Naive thymus-derived CD8-positive, alpha-beta T cell (primary cell): ENCODE measurements at places on chromosomes 2 and 18.

GRCh38 chr2:86028766-86029381 is 76.8 kb downstream of the POLR1A start:
- no peak for DNase-seq

DNA sequence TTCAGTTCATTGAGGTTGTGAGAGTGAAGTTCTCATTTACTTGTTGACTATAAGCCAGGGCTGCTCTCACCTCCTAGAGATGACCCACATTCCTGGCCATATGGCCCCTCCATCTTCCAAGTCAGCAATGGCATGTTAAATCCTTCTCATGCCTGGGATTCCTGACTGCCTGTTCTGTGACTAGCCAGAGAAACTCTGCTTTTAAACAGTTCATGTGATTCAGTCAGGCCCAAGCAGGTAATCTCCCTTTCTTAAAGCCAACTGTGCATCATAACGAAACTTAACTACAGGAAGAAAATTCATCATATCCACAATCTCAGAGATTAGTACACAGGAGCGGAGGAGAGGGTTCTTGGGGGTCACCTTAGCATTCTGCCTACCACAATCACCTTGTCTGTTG is 11.5 kb downstream of the DPP4 start:
- DNase-seq = no peak

DNA sequence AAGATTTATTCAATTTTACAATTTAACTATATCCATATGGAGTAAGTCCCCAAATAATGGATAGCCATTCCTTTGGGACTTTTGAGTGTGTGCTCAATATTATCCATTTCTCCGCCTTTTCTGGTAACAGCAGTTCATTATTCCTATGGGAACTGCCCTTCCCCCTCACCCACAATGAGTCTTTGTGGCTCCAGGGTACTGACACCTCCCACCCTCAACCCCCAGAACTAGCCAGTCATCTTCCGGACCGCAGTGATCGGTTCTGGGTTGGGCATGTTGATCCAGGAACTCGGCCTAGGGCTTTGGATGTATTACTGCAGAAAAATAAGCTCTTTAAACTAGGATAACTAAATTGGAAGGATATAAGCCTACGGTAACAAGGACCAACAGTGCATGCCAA is 45.4 kb upstream of the CCDC150 start:
- DNase-seq = no peak

- DNase-seq = no peak
These were observed 1.6 kb downstream of the TNP1 start for GRCh38 chr2:216858312-216858711.

- DNase-seq = no peak
These were observed 694.1 kb downstream of the PLCL1 start for GRCh38 chr2:198498516-198498915.

DNA sequence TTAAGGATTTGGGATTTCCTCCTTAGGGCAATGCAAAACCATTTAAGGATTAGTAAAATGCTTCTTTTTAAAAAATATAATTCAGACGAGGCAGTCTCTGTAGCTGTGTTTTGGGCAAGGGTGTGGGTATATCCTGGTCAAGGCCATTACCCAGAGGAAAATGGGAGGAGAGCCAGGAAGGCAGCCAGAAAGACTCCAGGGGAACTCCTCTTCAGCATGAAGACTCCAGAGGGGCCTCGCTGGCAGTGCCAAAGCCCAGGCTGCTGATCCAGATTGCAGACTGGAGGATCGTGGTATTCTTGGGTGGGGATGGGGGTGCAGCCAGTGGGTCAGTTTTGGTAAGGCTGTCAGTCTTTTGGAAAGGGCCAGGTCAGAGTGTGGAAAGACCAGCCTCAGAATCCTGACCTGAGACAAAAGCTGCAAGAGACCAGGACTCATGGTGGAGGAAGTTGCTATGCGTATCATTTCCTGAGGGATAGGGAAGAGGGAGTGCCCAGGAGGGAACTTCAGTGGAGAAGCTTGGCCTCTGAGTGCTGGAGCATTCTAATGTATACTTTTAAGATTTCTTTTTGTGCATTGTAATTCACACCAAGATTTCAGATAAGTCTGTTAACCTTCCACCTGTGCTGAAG is 20.9 kb upstream of the RAB11FIP5 start:
- DNase-seq = no peak

GRCh38 chr2:141384676-141385075 is 746.1 kb downstream of the LRP1B start:
- no peak for DNase-seq

DNA sequence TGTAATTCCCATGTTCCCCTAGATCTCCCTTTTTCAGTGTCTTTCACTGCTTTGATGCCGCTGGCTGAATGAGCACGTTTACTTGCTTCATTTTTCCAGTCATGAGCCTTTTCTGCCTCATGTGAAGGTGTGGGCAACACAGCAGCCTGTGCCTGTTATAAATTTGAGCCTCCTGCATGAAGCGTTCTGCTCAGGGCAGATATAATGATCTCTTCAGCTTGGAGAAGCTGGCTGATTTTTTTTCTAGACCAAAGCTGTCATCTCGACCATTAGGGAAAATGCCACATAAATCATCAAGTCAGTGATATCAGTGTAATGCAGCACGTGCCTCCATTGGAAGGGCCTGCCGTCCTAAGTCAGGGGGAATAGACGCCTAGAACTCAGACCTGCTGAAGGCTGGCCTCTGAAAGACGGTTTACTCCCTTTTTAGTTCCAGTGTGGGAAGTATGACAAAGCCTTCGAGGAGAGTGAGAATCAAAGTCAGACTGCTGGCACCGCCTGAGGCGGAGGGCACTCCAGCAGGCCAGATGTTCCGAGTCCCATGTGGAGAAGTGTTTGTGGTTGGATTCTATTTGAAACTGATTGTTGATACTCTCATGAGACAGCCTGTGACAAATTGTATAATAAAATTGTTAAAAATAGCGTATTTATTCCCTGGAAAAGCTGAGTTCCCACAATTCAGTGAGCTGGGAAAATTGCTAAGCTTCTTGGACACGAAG is 196.5 kb downstream of the MYO1B start:
- DNase-seq = no peak

- DNase-seq = no peak
These were observed 140.4 kb downstream of the CDH2 start for GRCh38 chr18:28036488-28036887.
